Left lung (tissue), 14 donors: ENCODE measurements at places on chromosomes 2 and 18.

GRCh38 chr2:234488913-234489451, 7.9 kb downstream of the ARL4C start:
- H3K4me1 ChIP-seq: no peaks in the 10 kb centered on the region
- H3K27me3 ChIP-seq: peaks cover 6% of the 10 kb centered on the region
- DNase-seq: no peak

GRCh38 chr2:5183031-5183430, 509.2 kb upstream of the SOX11 start:
- no peak overlapping the region for H3K27ac ChIP-seq
- no peak overlapping the region for H3K4me3 ChIP-seq
- H3K36me3 ChIP-seq: no peaks in the 10 kb centered on the region
- H3K27me3 ChIP-seq: no peaks in the 10 kb centered on the region
- no peak for DNase-seq

DNA sequence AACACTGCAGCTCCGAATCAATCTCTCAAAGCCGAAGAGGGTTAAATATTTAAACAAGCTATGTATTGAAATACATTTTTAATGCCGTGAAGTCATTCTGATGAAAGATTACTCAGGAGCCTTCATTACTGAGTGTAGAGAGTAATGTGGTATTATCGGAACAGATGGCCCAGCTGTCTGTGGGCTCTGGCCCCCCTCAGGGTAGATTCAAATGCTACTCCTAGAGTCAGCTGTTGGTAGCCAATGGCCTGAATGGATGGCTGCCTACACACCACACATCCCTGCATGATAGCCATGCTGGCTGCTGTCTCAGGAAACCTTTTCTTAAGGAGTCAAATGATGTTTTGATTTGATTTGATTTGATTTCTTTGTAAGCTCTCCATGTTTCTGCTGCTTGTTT, 732.3 kb upstream of the CELF4 start:
- no peak for DNase-seq
- H3K4me3 ChIP-seq: no peak overlapping the region
- no peaks in the 10 kb centered on the region for H3K36me3 ChIP-seq
- H3K27ac ChIP-seq: no peak overlapping the region

DNA sequence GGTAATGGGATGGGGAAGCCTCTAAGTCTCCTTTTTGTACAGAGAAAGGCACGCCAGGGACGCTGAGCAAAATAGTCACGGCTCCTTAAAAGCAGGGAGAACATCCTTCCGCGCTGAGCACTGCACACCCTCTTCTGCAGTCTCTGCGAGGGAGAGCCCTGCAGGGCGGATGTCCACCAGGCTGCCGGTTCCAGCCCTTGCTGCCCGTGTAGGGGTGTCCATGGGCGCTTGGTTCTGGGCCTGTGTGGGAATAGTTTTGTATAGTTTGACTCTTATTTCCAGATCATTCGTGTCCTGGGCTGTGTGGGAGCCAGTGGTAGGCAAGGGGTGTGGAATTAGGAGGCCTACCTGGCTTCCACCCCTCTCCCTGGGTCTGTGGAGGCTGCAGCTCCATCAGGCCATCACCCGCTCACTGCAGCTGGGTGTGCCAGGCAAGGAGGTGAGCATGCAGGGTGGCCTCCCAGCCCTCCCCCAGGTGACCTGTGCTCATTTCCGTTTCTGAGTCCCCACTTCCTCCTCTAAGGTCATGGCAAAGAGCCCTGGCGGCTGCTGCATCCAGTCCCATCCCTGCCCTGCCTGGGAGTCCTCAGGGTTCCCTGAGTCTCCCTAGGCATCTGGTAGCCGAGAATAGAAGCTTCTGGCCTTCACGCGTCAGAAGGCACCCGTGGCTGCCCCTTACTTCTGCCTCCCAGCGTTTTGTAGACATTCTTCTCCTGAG, 202.6 kb downstream of the LDLRAD4 start:
- peaks cover 14% of the 10 kb centered on the region for H3K4me1 ChIP-seq
- H3K36me3 ChIP-seq: no peaks in the 10 kb centered on the region
- no peaks in the 10 kb centered on the region for H3K27me3 ChIP-seq
- no peak overlapping the region for H3K27ac ChIP-seq
- H3K4me3 ChIP-seq: no peak overlapping the region
